ENCODE measurements at places on chromosomes 1 and 21.

GRCh38 chr1:94734963-94735901 is 84.9 kb upstream of the SLC44A3 start:
- DNase-seq = no peak

DNA sequence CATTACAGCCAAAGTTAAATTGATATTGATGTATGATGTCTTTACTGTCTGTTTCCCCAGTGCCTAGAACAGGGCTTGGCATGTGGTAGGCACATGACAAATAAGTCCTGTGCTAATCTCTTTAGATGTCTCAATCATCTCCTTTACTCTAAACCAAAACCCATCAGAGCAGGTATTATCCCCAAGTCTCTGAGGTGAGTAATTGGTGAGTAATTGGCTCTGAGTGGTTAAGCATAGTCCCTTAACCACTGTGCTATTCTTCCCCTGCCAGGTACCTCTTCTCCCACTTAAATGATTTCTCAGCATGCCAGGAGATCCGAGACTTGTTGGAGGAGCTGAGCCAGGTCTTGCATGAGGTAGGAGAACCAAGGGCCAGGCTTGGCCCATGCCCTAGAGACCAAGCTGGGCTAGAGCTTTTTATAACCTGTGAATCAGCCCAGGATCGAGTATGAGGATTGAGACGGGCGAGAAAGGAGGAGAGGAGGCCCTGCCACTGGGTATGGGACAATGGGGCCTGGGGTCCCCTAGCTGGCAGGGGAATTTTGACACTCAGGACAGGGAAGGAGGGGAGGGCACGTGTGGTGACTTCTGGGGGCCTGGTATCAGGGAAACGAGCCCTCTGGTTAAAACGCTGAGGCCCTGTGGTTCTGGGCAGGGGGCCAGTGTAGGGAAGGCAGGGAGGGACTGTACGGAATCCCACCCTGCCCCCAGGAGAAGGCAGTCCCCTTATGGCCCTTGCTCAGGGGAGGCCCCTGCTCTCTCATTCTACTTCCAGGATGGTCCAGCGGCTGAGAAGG is 4.5 kb downstream of the CNKSR1 start:
- no peak for DNase-seq

GRCh38 chr1:41469706-41470105 is 14.8 kb downstream of the EDN2 start:
- DNase-seq = no peak

DNA sequence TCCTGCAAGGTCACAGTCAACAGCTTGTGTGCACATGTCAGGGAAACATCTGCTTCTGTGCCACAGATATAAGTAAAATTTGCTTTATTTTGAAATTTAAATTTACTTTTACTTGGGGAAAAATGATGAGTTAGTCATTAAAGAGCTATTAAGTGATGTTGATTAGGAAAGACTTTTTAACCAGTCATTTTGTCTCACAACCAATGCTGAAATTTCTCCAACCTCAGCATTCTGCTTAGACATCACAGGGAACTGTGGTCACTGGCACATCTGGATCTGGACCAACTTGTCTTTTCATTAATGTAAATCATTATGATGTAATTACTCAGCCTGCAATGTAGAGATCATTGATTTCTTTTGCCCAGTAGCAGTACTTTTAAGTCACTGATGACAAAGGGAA is 301.0 kb downstream of the TTLL7 start:
- DNase-seq = no peak

DNA sequence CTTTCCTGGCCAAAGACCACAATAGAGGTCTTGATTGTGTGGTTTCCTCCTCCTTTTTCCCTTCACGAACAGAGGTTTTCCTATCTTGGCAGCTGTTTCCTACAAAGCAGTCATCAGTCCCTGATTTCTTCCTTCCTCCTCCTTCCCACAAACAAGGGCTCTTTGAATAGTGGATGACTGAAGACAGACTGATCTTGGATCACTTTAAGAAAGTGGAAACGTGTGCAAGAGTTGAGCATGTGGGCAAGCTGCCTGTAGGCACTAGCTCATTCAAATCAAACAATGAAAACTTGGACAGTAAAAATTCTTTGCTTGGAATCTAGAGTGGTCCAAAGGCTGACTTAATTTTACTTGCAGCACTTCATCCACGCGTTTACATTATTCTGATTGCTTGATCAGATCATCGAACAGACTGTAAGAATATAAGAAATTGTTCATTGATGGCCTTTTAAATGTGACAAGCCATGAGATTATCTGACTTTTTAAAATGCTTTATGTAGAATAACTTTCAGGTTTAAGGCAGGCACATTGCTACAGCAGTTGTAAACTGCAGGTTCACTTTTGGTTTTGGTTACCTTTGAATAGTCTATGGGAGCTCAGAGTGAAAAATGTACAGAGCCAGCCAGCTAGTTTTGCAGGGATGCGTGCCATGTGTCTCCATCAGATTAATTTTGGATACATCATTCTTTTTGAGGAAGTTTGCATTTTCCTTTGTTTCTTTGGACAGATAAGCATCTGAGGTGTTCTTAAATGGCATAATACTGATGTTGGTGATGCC is 34.4 kb downstream of the ADGRL2 start:
- no peak for DNase-seq

Data from thoracic aorta (tissue), 2 donors.